ENCODE measurements at places on chromosomes 6 and 20. TPM values are rescaled to one million over a fixed set of nuclear protein-coding genes. Genes with fewer than 3 reads are reported as not detected.

RSPH9 gene
- not detected for total RNA-seq

PCK1 gene
- total RNA-seq: not detected

CLDN20 gene
- total RNA-seq: not detected

GABRR1 gene
- total RNA-seq: 0.02 TPM

TREM1 gene
- total RNA-seq: not detected

CST1 gene
- total RNA-seq: not detected

RIPOR2 gene
- total RNA-seq: 0.53 TPM

VGLL2 gene
- not detected for total RNA-seq

LRRC73 gene
- total RNA-seq: 1.2 TPM

FAM209B gene
- total RNA-seq: not detected

TAP2 gene
- 25.0 TPM for total RNA-seq

SLC26A8 gene
- total RNA-seq: not detected

PAK5 gene
- not detected for total RNA-seq

GPLD1 gene
- total RNA-seq: 0.36 TPM

TMEM244 gene
- total RNA-seq: not detected

NRSN1 gene
- total RNA-seq: not detected

SEL1L2 gene
- total RNA-seq: not detected

FOXQ1 gene
- total RNA-seq: 0.24 TPM

OR2H2 gene
- total RNA-seq: not detected

SNAI1 gene
- total RNA-seq: 0.62 TPM

CD83 gene
- total RNA-seq: 5.3 TPM

TRIM15 gene
- total RNA-seq: not detected

DST gene
- total RNA-seq: 189 TPM

SNAP91 gene
- total RNA-seq: not detected

LINC00237 gene
- not detected for total RNA-seq

TMEM74B gene
- total RNA-seq: 0.72 TPM

SGK2 gene
- total RNA-seq: not detected

RAET1L gene
- total RNA-seq: not detected

KIFC1 gene
- total RNA-seq: 53.2 TPM

AGER gene
- total RNA-seq: 2.2 TPM

FAM83C gene
- total RNA-seq: 0.24 TPM

TCP11 gene
- total RNA-seq: not detected

TMC2 gene
- not detected for total RNA-seq

SALL4 gene
- total RNA-seq: 0.02 TPM

OPN5 gene
- not detected for total RNA-seq

TP53TG5 gene
- total RNA-seq: not detected
